Stimulated activated effector memory CD8-positive, alpha-beta T cell treated with anti-CD3 and anti-CD28 coated beads, Interleukin-12 subunit alpha, Interleukin-12 subunit beta, amount 100 ng/mL, for 72 hours (primary cell): ENCODE measurements at places on chromosomes 7 and 10.

DNA sequence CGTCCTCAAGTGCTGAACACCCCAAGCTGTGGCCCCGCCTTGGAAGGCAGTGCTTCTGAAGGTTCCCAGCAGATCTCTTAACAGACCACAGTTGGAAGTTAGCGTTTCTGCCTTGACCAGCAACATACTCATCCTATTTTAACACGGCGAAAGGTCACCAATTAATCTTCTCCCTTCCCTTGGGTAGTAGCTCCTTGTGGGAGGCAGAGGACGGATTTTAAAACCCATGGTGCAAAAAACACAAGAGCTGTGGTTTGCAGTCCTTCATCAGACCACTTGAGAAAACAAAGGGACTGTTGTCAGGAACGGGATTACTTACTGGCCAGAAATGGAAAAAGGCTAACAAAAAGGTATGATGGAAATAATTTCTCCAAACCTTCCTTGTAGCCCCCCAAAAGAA is 87.3 kb downstream of the BEND7 start:
- DNase-seq: no peak

DNA sequence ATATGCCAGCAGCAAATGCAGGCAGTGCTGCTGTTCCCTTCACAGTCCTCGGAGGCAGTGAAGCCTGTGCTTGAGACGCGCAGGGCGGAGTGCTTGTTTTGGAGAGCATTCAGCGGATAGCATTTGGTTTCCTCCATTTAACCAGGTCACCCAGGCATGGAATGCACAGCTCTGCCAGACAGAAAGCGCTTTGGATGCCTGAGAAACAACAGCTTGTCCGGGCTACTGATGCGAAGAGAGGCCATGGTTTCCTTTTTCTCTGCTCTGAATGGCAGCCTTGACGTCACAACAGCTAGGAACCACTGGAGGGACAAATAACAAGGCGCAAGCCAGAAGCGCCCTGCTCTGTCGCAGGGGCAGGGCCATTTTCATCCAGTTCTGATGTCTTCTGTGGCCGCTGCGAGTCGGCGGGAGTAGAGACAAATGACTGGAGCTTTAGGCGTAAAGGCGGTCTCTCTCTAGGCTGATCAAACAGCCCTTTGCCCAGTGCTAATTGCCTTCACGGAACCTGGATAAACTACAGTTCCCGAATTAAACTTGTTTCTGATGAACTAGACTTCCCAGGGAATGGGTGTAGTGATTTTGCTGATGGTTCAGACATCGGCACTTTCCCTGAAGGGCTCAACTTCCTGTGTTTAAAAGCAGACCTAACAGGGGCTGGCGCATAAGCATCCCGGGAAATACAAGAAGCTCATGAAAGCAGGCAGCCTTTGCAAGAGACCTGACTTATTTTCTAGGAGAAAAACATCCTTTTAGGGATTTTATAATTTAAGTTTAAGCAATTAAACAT is 187.6 kb upstream of the KLF14 start:
- no peak for DNase-seq

DNA sequence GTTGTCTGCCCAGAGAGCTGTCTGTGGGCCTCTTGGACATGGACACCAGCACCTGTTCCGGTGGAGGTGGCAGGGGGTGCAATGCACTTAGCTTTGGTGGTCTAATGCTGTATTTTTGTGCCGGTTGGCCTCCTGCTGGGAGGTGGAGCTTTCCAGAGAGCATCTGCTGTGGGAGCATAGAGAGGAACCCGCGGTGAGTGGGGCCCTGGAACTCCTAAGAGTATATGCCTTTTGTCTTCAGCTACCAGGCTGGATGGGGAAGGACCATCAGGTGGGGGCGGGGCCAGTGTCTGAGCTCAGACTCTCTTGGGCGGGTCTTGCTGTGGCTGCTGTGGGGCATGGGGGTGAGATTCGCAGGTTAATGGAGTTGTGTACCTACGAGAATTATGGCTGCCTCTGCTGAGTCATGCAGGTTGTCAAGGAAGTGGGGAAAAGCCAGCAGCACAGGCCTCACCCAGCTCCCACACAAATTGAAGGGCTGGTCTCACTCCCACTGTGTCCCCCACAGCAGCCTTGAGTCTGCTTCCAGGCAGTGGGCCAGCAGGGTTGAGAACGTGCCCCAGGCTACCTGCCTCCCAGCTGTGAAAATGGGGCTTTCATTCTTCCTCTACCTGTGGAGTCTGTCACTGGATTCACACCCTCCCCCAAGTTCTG is 29.0 kb downstream of the JAKMIP3 start:
- DNase-seq: no peak

DNA sequence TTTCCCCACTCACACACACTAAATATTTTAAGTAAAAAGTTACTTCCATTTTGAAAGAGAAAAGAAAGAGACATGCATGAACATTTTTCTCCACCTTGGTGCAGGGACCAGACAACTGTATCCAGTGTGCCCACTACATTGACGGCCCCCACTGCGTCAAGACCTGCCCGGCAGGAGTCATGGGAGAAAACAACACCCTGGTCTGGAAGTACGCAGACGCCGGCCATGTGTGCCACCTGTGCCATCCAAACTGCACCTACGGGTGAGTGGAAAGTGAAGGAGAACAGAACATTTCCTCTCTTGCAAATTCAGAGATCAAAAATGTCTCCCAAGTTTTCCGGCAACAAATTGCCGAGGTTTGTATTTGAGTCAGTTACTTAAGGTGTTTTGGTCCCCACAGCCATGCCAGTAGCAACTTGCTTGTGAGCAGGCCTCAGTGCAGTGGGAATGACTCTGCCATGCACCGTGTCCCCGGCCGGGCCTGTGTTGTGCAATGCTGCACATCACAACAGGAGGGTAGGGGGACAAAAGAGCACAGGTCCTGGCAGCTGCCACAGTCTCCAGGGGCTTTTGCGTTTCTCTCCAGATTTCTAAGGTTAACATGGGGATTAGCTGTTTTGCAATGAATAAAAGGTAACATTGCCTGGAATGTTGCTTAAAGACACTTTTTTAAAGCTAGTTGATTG is 146.5 kb downstream of the EGFR start:
- no peak for DNase-seq

DNA sequence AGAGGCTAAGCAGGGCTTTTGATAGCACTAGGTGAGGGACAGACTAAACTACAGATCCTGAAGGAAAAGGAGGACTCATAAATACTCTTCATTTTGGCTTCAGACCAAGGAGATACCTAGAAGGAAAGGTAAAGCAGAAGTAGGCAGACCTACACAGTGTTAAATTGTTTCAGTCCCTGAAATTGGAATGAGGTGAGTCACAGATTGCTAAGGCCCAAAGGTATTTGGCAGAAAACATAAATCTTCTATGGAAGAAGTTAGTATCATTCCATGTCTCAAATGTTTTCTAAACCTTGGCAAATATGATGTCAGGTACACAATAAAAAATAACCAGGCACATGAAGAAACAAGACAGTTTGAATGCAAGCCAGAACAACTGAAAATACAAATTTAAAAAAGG is 30.0 kb downstream of the MTERF1 start:
- no peak for DNase-seq

DNA sequence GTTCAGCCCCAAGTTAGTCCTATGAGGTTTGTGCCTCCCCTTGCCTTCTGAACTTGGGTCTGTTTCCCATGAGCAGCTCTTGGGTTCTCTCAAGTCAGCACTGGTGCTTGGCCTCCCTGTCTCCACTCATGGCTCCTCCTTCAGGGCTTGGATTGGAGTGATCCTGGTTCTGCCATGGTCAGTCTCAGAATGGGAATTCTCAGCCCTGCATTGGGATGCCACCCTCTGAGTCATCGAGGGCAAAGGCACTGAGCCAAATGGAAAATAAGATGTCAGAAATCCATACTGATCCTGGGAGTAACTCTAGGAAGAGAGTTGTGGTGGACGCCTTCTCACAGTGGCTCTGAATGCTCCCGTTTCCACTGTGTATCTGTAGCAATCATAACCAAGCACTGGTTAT is 233.4 kb upstream of the HABP2 start:
- no peak for DNase-seq

DNA sequence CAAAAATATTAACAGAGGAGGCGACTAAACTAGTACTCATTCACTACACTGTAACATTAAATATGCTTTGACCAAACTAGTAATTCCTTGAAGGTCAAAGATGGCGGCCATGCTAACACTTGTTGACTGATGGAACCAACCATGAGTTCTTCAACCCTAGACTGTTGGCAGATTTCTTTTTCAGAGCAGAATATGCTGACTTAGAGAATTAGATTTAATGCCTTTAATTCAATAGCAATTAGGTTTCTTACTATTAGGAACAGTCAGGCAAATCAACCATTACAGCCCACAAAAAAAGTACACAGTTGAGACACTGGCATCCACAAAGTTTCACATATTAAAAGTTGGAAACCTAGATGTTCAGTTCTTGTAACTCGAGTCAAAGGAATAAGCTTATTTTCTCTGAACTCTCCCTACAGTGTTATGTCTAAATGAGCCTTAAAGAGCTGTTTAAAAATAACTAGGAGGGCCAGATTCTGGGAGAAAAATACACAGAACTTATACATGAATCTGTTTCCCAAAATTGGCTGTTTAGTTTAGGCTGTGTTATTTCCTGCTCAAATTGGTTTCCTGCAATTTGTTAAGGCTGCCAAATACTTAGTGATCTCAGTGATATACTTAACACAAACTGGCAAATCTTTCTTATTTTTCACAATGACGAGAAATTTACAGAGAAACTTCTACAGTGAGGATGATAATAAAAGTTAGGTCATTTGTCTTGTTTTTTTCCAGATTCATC is 17.6 kb downstream of the CHCHD3 start:
- no peak for DNase-seq

DNA sequence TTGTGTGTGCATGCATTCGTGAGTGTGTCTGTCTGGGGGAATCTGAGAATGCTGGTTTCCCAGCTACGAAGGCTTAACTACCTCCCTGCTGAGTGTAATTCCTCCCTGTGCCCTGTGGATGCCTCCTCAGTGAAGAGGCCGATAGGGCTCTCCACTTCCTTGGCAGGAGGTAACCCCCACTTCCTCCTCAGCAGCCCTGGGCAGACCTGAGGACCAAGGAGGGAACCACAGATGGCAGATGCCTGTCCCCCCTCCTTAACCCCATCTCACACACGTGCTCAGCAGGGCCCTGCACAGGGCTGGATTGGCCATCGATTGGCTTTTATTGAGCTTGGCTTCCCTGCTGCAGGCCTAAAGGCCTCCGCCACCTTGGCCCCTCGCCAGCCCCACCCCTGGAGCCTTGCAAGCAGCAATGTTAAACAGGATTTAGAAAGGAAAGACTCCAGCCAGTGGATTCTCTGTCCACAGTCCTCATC is 45.6 kb upstream of the LRRC4 start:
- DNase-seq: no peak

DNA sequence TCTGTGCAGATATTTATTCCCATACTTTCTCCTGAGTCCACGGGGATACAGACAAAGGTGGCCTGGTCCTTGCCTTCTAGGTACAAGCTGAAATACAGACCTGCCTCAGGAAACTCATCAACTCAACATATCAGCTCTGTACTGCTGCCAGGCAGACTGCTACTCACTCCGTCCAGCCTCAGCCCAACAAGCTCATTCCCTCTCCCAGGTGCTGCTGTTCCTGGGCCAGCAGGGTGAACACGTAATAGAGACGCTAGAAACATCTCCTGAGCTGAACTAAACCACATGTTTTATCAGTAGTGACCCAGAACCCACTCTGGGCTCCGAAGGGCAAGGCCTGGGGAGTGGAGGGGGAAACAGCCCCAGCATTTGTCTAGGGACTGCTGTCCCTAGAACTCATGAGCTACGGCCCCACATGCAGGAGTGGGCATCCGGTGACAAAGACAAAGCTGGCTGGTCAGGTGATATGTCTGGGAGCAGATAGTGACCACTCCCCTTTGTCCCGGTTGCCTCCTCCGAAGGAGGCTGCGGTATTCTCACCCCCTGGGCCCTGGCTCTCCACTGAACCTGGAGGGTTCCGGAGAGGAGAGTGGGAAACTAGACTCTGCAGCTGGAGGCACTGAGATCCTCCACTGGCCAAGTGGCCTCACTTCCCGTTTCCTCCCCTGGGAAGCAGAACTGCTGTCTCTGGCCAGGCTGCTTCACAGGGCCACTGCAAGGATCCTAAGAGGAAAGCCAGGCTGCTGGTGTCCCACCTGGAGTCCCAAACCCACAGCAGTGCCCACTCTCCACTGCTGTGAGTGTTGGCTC is 116.1 kb downstream of the FAM53B start:
- DNase-seq: no peak

DNA sequence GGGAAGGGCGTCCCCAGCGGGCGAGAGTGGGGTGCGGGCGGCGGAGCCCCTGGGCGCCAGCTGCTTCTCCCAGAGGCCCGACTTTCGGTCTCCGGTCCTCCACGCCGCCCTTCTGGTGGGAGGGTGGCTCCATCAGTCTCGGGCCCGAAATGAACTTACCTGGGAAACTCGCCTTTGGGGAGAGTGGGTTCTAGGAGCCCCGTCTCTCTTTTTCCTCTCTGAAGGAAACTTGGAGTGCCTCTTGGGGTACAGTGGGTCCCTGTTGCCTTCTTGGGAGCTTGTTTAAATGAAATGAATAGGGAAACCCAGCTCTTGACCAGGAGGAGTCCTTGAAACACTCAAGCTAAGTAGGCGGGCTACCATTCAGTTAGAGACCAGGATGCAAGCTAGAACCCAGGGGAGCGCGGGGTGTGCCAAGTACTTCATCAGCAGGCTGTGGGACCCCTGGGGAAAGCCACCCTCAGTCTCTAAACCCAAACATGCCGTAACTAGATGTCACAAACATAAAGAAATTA is 1.3 kb downstream of the SLC26A4 start:
- DNase-seq: no peak

GRCh38 chr10:9766762-9767161 is 1250.9 kb upstream of the CELF2 start:
- no peak for DNase-seq

GRCh38 chr7:2521341-2521745 is 1.8 kb downstream of the LFNG start:
- no peak for DNase-seq

DNA sequence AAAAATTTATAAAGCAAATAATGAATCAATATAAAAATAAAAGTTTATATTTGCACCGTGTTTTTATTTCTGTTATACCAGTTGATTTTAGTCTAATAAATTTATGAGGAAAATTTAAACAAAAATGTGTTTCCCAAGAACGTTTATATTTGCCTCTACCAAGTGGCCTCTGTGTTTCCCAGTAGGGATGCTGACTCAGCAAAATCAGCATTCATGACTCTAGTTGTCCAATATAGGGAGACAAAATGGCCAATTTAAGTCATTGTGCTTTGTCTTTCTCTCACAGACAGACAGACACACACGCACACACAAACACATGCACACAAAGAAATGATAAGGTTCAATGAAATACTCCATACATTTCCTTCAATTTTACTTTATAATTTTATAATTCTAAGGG is 942.5 kb upstream of the ZWINT start:
- DNase-seq: no peak

DNA sequence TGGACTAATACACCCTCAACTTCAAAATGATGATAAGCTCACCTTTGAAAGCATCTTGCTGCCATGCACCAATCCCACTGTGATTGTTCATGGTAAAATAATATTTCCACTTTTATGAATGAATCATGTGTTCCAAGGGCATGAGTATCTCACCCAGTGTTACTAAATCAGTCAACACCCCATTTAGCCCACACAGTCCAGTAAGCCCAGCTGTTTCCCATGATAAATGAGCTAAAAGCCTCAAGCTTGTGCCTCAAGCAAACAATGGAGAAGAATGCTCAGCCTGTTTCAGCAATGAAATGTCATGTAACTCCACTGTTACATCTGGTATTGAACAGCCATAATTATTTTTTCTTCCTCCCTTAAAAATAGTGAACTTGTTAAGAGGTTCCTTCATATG is 442.5 kb downstream of the XPNPEP1 start:
- DNase-seq: no peak
